H1 (cell line): ENCODE measurements at places on chromosomes 13 and 19. TPM values are rescaled to one million over a fixed set of nuclear protein-coding genes. Genes with fewer than 3 reads are reported as not detected.
A peak's percentile ranks its signal among the peaks of the same experiment; 100 is the strongest.

DNA sequence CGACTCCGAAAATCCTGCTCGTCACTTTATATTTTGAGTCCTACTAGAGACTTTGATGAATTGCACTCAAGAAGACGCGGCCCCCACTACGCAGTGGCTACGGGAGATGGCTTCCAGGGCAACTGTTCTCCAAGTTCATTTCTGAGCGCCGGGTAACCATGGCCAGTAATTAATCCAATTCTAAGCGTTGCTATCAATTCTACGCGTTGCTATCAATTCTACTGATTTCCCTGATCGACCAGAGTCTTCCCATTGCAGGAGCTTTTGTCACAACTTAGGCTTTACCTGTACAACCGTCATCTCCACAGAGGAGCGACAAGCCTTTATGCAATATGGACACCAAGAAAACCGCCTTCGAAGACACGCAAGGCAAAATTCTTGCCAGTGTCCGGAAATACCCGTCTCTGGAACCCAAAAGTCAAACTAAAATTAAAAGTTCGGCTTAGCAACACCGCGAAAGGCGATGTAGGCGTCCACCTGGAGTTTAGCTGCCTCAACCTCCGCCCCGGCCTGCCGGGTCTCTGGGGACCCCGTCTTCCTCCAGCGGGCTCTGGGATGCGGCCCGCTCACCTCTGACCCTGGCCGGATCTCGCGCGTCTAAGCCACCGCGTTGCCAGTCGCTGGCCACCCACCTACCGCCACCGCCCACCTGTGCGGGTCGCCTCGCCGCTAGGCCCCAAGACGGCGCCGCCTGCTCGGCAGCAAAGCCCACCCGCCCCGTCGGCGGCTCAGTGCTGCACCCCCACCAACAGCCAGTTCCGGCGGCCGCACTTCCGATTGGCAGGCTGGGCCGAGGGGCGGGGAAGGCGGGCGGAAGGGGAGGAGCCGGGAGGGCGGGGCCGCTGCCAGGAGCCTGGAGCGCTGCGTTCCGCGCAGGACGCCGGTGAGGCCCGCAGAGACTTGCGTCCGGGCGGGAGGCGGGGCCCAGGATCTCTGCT, at the start of gene SUPT20H:
Gene SUPT20H, minus strand, starts transcription at position 779 of the 938 bp plus-strand sequence. CDS start 8,198 bp downstream, outside the sequence.
- peak; percentile 77 for DNase-seq

DNA sequence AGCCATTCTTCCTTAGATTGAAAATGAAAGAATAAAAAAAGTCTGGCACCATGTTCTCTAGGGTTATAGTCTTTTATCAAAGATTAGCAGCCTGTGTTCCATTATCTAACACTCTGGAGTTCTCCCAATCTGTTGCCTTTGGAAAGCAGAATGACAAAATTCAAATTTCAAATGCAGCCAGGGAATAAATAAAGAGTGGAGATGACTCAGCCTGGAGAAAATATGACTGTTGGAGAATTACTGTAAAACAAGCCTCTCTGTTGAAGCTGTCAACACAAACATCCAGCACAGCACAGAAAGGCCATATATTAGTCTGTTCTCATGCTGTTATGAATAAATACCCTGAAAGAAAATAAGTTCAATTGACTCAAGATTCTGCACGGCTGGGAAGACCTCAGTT, 650.5 kb upstream of the SLC10A2 start:
- DNase-seq, result no peak

DNA sequence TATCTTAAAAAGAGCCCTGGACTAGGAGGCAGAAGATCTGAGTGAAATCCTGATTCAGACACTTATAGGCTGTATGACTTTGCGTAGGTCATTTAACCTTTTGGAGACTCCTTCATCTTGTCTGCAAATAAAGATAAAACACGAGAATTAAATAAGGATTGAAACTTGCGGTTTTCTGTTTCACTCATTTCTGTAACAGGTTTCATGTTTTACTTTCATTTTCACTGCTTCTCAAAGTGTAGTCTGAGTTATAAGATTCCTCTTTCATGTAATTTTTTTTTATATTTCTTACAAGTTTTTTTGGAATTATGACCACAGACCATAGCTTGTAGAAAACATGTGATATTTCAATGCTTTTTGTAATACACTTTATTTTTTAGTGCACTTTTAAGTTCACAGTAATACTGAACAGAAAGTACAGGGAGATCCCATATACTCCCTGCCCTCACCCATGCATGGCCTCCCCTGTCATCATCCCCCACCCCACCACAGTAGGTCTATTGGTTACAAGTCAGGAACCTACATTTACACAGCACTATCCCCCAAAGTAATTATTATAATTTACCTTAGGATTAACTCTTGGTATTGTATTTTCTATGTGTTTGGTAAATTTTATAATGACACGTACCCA, 174.6 kb downstream of the ITGBL1 start:
- no peak for DNase-seq

GRCh38 chr13:95033890-95034289, 267.4 kb downstream of the ABCC4 start:
- DNase-seq, result no peak

RASIP1 gene
- total RNA-seq, result 8.7 and 9.3 TPM in 2 replicates
